CD4-positive, alpha-beta T cell treated with Interferon alpha-2 for 1 hour (primary cell): ENCODE measurements at places on chromosomes 12 and 14.

- no peak for DNase-seq
Measured at GRCh38 chr12:95460896-95461295, 13.1 kb upstream of the METAP2 start.

DNA sequence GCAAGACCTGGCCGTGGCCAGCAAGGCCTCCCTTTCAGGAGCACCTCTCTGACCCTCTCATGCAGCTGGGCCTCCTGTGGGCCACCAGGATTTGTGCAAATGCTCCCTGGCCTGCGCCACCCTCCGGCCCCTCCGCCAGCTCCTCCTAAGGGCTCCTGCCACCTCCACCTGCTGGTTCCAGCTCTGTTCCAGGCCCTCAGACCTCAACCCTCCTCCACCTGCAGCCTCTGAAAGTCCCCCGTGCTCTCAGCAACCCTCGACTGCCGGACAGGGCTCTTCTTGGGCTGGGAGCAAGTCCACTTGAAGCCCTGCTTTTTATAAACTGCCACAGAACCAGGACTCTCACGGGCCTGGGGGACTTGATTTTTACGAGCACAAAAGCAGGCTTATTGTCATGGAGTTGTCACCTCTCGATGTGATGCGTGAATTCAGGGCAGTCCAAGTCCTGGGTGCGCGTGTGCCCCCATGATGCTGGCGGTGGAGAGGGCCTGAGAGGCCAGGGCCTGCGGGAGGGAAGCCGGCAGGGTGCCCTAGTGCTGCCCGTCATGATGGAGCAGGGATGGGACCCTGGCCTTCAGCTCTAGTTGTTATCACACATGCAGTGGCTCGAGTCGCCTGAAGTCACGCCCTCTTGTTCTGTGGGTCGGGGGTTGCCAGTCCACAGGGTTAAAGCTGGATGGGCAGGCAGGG is 9.1 kb downstream of the TEDC1 start:
- peak; percentile 21 for DNase-seq

GRCh38 chr14:81062816-81063215 is 107.4 kb downstream of the TSHR start:
- peak; percentile 3 for DNase-seq

DNA sequence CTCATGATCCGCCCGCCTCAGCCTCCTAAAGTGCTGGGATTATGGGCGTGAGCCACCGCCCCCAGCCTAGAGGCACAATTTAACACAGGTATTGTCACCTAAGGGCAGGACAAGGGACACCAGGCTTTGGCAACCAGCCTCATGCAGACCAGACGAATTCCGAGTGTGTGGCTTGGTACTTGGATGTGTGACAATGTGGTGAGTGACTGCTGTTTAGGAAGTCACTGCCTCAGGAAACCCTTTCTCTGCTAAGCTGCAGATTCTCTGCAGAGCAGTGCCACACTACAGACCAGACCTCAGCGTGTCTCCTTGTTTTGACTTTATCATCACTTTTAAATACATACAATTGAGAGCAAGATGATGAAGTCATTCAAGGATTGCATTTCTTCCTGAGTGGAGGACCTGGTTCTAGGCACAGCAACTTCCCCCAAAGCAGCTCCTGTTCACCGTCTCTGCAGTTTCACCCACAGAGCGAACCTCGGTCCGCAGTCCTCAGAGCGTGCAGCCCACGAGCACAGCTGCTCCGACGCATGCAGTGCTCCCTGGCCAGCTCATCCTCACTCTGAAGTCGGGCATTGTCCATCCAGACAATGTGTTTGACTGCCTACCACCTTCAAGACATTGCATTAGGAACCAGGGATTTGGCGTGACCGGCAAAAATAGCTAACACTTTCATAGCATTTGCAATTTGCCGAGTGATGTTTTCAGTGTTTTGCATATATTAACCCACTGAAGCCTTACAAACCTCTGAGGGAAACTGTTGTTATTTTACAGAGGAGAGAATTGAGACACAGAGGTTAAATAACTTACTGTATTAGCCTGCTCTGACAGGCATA is 235.2 kb downstream of the CHST11 start:
- peak; percentile 15 for DNase-seq

GRCh38 chr12:1916371-1917171 is 1.9 kb downstream of the CACNA2D4 start:
- DNase-seq: no peak

GRCh38 chr12:11576104-11576503 is 73.4 kb upstream of the ETV6 start:
- no peak for DNase-seq

DNA sequence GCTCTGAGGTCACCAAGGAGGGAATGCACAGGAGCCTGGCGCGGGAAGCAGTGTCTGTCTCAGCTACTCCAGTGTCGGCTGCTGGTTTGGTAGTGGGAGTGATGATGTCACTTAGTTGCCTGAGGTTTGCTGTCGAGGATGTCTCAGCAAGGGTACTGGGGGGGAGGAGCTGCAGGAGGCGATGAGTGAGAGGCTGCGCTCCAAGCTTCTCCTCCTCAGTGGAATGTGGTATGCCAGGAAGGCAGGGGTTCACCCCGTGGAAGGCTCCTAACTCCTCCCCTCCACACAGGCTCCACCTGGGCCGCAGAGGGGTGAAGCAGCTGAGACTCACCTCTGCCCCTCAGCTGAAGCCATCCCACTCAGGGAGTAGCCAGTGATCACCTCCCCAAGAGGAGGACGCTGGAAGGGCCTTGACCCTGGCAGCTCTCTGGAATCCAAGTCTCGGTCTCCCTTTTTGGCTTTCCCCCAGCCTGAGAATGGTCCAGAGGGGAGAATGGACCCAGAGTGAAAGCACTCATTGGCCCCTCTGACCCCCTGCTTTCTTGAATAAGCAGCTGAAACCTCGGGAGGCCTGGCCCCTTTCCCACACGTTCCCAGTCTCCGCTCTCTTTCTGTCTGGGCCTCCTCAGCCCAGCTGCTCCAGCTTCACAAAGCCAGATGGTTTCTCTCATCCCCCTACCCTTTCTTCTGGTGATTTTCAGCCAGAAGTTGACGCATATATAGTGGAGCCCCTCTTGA is 178.9 kb upstream of the FKBP4 start:
- DNase-seq: no peak

DNA sequence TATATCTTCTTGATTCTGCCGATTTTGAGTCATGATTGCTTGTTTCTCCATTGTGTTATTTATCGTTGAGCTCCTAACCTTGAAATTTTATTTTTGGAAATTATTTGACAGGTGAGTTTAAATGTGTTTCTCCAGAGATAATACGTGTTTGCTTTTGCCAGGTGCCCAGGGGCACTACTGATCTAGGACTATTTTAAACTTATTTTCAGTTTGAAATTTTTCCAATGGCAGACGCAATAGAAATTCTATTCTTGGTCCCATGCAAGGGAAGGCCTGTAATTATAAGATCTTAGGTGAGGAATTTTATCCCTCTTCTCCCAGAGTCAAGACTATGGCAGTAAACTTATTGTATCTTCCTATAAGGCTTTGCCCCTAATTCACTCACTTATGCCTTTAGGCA is 252.8 kb downstream of the AEBP2 start:
- DNase-seq: no peak

GRCh38 chr14:52015411-52016030 is 26.2 kb downstream of the RTRAF start:
- DNase-seq: no peak

DNA sequence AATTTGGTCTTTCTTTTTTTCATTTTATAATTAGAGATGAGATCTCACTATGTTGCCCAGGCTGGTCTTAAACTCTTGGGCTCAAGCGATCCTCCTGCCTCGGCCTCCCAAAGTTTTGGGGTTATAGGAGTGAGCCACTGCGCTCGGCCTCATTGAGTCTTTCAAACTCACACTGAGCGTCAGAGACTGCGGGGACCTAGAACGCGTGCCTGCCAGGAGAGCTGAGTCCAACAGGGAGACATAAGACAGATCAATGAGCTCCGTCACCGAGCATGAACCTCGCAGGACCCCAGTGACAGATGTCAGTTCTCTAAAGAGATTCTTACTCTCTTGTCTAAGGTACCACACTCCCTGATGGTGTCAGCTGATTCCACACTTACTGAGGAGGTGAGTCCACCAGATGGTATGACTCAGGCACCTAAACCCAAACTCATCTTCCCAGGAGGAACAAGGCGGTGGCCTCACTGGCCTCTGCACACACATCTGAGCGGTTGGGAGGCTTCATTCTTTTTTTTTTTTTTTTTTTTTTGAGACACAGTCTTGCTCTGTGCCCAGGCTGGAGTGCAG is 58.9 kb downstream of the CCDC88C start:
- no peak for DNase-seq

GRCh38 chr14:64541972-64542835 is 1.7 kb downstream of the HSPA2 start:
- DNase-seq: no peak

- peak; percentile 19 for DNase-seq
Measured at GRCh38 chr12:107759410-107759809, 1.5 kb downstream of the PRDM4 start.

DNA sequence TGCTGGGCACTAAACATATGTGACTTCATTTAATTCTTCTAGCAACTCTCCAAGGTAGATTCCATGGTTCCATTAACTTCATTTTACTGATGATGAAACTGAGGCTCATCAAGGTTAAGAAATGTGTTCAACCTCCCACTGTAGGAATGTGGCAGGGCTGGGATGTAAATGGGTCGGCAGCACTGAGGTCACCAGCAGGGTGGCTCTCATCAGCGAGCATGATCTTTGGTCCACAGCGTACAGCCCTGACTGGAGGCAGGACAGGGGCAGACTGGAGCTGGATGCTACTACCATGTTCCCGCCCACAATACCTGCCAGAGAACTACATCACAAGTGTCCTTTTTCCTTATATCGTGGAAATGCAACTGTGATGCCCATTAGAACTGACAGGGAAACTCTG is 4.6 kb downstream of the APPL2 start:
- no peak for DNase-seq

DNA sequence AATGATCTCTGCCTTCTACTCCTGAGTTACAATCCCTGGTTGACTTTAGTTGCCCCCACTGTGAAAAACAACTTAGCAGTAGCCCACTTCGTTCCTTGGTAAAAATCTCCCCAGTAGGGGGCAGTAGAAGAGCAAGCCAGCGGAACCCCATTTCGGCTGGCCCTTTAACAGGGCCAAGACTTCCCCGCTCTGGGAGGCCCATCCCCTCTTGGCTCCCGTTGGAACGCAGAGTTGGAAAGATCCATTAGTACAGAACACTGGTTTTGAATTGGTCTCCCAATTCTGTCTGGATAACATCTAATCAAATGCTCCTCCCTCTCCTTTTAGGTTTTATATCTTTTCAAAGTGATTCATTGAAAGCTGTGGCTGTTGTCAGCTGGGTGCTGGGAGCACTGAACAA is 1133.3 kb downstream of the BCL11B start:
- DNase-seq: peak; percentile 86

GRCh38 chr12:80690090-80690489 is 17.3 kb upstream of the MYF6 start:
- DNase-seq: no peak

DNA sequence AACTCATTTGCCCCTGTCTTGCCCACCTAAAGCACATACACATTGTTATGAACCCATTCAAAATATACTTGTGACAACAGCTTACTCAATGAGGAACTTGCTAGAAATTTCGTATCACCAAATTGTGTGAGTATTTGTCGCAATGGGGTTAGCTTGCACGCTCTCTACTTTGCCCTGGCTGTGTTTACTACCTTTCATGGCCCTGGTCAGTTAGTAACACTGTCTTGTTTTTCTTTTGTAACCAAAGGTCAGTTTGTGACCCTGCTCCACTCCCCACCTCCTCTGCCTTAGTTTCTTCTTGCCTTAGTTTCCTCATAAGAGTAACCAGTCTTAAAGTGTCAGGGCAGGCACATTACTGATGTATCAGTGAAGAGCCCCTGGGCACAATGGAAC is 205.8 kb upstream of the EEA1 start:
- DNase-seq: no peak

DNA sequence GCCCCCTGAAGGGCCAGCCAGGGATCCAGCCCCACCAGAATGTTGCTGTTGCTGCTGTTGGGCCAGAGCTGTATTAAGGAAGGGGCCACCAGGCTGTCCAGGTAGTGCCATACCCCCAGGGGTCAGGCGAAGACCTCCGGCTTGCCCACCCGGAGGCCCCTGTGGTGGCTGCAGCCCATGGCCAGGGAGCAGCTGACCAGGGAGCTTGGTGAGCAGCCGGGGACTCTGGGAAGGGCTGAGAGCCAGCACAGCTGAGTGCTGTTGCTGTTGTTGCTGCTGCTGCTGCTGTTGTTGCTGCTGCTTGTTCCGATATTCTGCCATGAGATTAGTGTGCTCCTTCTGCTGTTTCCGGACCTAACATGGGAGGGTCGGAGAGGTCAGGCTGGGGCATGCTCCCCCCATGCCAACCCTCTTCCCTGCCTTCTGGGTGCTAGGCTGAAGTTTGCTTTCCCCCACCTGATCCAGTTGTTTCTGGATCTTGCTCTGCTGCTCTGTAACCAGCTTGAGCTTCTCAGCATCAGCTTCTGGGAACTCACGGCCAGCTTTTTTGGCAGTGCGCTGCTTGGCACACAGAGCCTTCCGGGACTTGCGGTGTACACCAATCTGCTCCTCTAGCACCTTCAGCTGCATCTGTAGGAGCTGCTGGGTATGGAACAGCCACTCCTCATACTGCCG is 15.2 kb upstream of the PRKAG1 start:
- DNase-seq: no peak

DNA sequence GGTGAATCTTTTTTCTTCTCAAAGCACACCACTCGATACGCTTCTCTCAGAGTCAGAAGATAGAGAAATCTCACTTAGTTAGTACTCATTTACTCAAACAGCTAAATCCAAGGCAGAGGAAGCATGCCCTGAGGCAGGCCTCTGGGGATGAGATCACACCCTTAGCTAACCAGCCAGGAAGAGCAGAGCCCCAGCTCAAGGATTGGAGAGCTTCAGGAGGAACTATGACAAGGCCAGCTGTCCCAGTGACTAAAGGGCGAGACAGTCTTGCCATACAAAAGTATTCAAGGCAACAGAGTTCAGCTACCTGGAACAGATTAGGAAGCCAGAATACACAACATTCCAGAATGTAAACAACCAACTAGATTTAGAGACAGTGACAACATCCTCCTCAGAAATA is 197.7 kb upstream of the CCDC196 start:
- no peak for DNase-seq
